Stomach (tissue), 19 donors: ENCODE measurements at places on chromosomes 16 and 17. TPM values are rescaled to one million over a fixed set of nuclear protein-coding genes. Genes with fewer than 3 reads are reported as not detected.
A peak's percentile ranks its signal among the peaks of the same experiment; 100 is the strongest.

HSD17B1 gene
- 0.55 TPM for total RNA-seq

CCL16 gene
- 0.72 TPM for total RNA-seq

GRCh38 chr16:58098207-58099096 is 30.7 kb downstream of the CFAP20 start:
- DNase-seq, result no peak

DNA sequence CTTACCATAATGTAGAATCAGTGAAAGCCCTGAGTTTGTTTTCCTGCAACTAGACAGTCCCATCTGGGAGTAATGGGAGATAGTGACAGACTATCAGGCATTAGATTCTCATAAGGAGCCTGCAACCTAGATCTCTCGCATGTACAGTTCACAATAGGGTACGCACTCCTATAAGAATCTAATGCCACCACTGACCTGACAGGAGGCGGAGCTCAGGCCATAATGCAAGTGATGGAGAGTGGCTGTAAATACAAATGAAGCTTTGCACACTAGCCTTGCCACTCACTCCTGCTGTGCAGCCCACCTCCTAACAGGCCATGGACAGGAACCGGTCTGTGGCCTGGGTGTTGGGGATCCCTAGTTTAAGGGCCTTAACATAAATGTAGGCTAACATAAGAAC is 21.4 kb downstream of the THUMPD1 start:
- no peak for DNase-seq

DNA sequence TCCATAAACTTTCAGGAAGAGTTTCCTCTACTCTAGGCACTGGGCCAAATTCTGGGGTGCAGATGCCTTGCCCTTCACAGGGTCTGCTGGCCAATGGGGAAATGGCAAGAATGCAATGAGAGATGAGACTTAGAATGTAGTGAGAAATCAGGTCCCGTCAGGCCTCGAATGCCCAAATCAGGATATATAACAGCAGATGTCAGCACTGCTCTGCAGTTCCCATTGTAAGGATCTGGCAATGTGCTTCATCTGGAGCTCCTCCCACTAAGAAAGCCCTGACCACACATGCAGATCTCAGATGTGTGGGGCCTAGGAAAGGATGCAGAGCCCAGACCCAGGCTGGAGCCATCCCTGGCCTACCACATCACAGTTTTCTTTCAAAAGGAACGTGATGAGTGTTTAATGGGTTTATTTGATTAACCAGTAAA is 13.9 kb upstream of the LPCAT2 start:
- DNase-seq, result peak; percentile 51

GRCh38 chr17:37177254-37177870 is 198.4 kb upstream of the C17orf78 start:
- DNase-seq, result peak; percentile 35
